ENCODE measurements at places on chromosomes 1 and 21.

DNA sequence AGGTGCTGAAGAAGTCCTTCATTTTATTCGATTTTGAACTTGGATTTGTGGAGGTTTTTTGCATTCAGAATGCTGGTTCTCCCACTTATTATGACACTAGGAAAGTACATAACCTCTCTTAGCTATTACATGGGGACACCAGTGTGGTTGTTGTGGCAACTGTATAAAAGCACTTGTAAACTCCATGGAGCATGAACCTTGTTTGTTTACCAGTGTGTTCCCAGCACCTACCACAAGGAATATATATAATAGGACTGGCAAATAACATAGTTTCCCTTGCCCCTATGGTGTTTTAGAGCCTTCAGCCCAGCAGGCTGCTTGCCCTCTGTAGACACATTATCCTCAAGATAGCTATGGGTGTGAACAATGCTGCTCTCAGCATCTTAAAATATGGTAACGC lies 43.1 kb downstream of the RASSF5 start:
- no peak for DNase-seq

- DNase-seq = peak; percentile 46
Observed at GRCh38 chr1:110783292-110783918, 89.5 kb upstream of the CD53 start.

DNA sequence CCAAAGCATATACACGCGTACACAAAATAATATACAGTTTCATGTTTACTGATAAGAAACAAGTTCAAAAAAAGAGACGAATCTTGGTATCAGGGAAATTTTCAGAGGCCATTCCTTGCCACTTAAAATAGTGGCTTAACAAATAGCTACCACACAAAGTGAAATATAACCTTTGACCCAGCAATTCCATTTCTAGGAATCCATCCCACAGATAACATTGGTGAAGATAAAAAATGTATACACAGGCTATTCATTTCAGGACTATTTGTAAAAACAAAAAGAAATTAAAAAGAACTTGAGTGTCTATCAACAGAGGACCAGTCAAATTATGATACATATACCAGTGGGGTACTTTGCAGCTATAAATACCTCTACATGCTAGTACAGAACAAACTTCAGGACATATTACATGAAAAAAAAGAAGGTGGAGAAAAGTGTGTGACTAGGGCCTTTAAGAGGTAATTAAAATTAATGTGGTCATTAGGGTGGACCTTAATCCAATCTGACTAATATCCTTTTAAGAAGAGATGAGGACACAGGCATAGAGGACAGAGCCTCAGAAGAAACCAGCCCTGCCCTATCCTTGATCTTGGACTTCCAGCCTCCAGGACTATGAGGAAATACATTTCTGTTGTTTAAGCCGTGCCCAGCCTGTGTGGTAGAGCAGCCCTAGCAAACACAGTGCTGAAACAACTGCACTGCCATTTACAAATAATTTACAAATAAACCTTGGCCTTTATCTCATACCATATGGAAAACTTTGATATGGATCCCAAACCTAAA lies 7.8 kb downstream of the UBE2G2 start:
- no peak for DNase-seq

DNA sequence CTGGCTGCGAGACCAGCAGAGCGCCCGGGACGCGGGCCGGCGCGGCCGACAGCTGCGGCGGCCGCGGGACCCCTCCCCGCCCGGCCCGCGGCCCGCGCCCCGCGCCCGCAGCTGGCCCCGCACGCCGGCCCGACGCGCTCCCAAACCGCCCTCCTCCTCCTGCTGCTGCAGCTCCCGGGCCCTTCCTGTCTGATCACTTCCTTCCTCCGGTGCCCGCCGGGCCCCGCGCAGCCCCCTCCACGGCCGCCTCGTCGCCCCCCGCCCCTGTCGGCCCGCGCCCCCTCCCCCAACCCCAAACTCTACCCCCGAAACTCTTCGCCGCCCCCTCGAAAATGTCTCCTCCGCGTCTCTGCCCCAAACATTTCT lies 594 bp downstream of the LUZP1 start:
- peak; percentile 57 for DNase-seq

DNA sequence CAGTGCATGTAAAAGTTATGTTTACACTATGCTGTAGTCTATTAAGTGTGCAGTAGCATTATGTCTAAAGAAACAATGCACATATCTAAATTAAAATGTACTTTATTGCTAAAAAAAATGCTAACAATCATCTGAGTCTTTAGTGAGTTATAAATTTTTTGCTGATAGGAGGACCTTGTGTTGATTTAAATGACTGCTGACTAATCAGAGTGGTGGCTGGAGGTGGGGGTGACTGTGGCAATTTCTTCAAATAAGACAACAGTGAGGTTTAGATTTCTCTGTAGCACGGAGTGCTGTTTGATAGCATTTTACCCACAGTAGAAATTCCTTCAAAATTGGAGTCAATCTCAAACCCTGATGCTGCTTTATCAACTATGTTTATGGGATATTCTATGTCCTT lies 37.0 kb downstream of the HS2ST1 start:
- DNase-seq = no peak

GRCh38 chr1:157968508-157968907 lies 24.9 kb upstream of the KIRREL1 start:
- no peak for DNase-seq

GRCh38 chr1:109283748-109284600 lies 1.0 kb upstream of the PSRC1 start:
- no peak for DNase-seq

DNA sequence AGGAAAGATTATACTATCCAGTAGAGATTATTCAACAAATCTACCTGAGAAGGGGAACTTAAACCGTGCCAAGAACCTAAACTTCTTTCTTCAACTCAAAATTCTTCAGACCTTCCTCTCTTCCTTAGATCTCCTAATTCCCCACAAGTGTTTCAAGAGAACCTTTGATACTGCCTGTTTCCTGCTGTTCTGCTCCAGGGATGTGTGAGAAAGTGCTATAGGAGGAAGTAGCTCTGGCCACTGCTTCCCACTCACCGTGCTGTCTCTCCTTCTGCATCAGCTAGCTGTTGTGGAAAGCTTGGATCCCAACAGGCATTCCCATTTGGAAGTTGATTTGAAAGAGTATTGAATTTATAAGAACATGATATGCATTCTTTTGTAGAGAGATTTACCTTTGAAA lies 4.5 kb upstream of the NOS1AP start:
- DNase-seq = no peak

- no peak for DNase-seq
Observed at GRCh38 chr1:170426596-170426995, 105.4 kb upstream of the GORAB start.

DNA sequence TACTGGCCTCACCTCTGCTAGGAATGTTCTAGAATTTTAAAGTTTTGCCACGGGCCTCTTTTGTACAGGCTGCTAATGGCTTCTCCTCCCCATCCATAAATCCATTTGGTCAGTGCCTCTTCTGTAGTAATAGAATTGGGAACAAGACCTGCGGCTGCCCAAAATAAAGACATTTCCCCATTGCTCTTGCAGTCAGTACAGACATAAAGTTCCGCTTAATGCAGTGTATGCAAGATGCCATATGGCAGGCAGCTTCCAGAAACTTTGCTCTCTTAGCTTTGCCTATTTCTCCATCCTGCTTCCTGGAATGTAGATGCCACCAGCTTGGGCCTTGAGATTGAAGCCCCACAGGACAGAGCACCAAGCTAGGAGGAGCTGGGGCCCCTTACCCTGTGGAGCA lies 3.7 kb upstream of the SLC2A5 start:
- no peak for DNase-seq

GRCh38 chr1:107124694-107125093 lies 16.1 kb upstream of the NTNG1 start:
- no peak for DNase-seq

DNA sequence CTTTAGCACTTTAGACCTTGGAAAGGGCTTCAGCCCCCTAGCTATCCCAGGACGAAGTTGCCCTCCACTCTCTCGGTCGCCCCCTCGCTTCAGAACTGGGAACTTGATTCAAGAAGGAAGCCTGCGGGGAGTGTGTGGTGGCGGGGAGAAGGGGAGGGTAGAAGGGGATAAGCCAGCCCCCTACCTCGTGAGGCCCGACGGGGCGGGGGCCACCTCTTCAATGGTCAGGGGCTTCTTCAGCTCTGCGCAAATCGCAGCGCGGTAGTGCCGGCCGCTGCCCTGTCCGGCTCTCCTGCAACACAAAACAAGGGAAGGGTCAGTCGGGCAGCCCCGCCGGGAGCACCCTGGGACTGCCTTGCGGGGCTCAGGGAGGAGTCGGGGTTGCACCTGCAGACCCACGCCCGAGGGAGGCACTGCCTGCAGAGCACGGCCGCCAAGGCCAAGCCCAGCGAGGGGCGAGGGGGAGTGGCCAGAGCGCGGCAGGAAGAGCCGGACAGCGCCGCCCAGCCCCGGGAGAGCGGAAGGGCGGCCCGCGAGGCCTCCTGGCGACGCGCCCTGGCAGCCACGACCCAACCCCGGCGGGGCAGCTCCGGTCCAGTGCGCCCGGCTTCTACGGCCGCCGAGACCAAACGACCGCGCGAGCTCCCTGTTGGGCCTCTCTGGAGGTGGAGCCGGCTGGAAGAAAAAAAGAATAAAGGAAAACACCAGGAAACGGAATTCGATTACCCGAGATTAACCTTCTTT lies 56.2 kb upstream of the RASAL2 start:
- DNase-seq = peak; percentile 92

DNA sequence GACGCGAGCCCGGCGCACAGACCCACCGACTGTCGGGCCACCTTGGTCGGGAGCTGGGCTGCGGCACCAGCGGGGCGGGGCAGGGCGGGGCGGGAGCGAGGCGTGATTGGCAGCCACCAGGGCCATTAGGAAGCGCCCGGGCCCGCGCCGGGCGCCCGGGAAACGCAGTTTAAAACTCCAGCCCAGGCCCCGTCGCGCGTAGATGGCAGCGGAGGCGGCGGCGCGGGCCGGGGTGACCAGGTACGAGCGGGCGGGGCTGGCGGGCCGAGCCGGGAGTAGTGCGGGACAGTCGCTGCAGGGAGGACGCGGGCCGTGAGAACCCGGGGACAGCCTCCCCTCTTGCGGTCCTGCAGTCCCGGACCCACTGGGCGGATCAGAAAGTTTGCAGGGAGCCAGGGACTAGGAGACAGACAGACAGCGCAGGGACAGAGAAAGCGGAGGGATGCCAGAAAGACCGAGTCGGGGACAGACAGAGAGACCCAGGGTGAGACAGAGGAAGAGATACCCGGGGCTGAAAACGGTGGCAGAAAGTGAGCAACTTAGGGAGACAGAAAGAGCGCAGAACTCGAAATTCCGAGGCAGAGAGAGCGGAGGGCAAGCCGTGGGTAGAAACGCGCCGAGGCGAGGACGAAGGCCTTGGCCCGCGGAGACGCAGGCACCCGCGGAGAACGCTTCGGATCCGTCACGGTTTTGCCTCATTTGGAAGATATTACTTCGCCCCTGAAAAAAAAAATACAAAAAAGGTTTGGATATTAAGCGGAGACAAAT lies at the start of gene DMBX1:
DMBX1 (plus strand) TSS at position 199 of the 768 bp plus-strand sequence. CDS start 17,175 bp downstream, outside the sequence.
- DNase-seq = no peak

- peak; percentile 88 for DNase-seq
Observed at GRCh38 chr1:201703621-201704438, 125.1 kb upstream of the IPO9 start.

DNA sequence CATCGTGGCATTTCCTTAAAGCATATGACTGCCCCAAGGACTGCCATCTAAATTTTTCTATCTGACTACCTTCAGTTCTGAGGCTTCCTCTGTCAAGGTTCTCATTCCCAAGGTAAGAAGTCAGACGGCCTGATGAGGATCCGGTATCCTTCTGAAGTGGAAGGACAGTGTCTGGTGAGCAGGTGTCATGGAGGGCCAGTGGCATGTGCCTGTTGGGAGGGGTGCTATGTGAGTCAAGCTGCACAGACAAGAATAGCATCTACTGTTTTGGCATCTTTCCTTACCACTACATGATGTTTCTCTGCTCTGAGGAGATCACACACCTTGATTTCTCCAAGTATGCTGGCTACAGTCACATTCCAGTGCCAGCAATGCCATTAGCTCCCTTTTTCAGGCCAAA lies 99.6 kb upstream of the RGS1 start:
- DNase-seq = no peak

DNA sequence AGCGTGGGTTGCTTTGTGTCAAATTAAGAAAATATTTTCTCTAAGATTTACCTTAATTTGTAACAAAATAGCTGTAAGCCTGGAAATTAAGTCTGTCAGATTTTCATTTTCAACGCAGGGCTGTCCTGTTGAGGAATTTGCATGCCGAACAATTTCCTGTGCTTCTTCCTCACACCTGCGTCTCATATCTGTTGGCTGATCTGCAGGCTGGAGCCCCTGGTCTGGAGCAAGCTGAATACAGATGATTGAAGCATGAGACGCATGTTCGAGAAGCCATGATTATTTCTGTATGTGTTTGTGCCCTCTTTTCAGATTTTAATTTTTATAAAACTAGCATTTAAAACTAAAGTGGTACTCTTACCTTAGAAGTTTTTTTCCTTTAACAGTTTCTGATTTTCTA lies 9.8 kb downstream of the MIXL1 start:
- DNase-seq = no peak

DNA sequence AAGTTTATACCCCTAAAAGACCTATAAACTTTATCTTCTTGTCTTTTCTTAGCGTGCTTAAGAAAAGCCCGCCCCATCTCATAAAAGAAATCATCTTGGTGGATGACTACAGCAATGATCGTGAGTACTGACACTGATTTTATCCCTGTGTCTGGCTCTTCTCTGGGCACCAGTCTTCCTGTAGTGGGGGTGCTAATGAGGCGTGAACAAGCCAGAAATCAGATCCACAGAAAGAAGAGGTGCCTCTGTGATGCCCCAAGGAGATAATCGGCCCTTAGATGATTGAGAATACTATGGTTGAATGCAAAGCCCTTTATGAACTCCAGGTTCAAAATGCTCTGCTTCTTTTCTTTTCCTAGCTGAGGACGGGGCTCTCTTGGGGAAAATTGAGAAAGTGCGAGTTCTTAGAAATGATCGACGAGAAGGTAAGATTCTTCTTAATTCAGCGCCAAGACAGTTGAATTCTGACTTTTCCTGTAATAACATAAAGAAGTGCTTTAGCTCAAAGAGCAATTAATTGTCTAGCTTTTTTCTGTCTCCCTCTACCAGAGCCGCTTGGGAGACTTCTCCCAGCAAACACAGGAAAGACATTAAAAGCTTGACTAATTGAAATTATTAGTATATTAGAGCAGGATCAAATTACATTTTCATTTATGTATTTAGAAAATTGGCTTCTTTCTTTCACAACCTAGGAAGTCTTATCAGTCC lies 169.4 kb downstream of the GALNT2 start:
- no peak for DNase-seq
